ENCODE measurements at places on chromosomes 4 and X.
A peak's percentile ranks its signal among the peaks of the same experiment; 100 is the strongest.

DNA sequence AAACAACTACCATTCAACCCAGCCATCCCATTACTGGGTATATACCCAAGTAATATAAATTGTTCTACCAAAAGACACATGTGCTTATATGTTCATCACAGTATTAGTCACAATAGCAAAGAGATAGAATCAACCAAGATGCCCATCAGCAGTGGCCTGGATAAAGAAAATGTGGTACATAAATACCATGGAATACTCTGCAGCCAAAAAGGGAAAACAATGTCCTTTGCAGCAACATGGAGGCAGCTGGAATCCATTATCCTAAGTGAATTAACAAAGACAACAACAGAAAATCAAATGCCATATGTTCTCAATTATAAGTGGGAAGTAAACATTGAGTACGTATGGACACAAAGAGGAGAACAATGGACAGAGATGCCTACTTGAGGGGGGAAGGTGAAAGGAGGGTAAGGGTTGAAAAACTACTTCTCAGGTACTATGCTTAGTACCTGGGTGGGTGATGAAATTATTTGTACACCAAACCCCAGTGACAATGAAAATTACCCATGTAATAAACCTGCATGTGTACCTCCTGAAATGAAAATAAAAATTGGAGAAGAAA lies 632.1 kb upstream of the AADAT start:
- no peak for DNase-seq

GRCh38 chrX:78934866-78935265 lies 10.3 kb upstream of the P2RY10 start:
- no peak for DNase-seq

GRCh38 chr4:13178621-13179020 lies 305.5 kb downstream of the RAB28 start:
- DNase-seq = no peak

DNA sequence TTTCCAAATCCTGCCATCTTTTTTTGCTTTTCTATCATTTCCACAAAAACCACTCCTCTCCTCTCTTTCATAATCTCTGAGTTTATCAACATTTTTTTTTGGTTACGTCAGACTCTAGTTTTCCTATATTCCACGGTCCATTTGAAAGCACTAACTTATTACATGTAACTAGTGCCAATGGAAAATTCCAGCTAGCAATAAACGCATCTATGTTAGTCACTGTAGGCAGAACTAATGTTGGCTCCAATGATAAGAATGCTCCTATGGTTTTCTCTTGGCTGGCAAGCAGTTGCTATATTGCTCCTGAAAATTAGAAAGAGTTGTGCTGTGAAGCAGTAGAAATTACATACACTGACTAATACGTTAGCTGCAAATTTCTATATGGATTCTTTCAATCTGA lies 634.6 kb upstream of the FTHL17 start:
- DNase-seq = no peak

GRCh38 chr4:159210975-159211374 lies 108.1 kb downstream of the RAPGEF2 start:
- no peak for DNase-seq

DNA sequence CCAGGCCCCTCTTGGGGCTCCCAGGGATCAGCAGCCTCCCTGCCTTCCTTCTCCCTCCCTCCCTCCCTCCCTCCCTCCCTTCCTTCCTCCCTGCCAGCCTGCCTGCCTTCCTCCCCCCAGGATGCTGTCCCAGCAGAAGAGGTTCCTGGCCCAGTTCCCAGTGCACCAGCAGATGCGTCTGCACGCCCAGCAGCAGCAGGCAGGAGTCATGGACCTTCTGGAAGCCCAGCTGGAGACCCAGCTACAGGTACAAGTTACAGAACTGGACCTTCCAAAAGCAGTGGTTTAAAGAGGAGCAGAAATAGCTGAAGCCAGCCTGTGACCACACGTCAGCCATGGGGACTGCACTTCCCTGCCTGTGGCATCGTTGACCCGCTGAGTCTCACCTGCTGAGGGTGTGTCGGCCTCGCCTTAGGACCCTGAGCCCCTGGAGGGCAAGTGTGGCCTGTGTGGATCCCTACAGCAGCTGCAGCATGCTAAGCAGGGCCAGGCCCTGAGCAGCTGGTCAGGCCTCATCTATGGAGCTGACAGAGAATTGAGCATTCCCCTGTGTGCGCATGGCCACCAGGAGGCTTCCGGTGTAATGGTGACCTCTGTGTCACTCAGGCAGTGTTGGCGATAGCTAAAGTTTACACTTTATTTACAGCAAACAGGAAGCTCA lies 84.7 kb downstream of the CRMP1 start:
- no peak for DNase-seq

GRCh38 chr4:145891958-145892357 lies 46.7 kb downstream of the ZNF827 start:
- DNase-seq = no peak

- DNase-seq = no peak
These were observed 10.5 kb downstream of the EXOC1L start for GRCh38 chr4:55830048-55830447.

GRCh38 chrX:830532-830931 lies 199.9 kb downstream of the SHOX start:
- DNase-seq = no peak

DNA sequence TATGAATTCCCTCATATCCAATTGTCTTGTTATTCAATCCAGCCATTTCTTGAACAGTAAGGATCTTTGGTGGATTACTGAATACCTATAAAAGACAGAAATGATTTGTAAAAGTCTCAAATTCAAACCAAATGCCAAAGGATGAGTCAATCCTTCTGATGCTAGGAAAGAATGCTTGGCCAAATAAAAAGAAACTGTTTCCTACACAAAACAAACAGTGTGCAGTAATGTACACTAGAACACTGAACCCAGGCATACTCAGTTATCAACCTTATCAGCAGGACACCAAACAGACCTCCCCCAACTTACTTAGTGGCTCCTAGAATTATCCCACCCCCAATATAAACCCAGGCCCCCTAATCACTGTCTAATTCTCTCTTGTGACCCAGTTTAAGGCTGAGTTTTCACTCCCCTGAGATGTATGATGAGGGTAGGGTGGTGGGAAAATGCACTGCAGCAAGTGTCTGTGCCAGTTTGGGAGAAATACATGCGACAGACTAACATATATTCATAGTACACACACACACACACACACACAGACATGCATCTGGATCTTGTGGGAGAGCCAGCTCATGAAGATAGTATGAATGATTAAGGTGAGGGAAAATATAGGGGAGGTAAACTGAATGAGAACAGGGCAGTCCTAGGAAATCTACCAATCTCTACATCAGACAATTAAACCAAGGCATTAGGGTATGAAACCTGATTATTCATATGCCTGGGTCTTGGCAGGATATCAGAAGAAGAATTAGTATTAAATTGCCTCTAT lies 35.0 kb downstream of the CLDN2 start:
- DNase-seq = no peak

GRCh38 chr4:53656421-53656981 lies 65.2 kb upstream of the LNX1 start:
- no peak for DNase-seq

GRCh38 chrX:106932492-106932923 lies 12.3 kb downstream of the CLDN2 start:
- no peak for DNase-seq

- DNase-seq = peak; percentile 7
These were observed 93.1 kb downstream of the NR3C2 start for GRCh38 chr4:148349153-148349552.

DNA sequence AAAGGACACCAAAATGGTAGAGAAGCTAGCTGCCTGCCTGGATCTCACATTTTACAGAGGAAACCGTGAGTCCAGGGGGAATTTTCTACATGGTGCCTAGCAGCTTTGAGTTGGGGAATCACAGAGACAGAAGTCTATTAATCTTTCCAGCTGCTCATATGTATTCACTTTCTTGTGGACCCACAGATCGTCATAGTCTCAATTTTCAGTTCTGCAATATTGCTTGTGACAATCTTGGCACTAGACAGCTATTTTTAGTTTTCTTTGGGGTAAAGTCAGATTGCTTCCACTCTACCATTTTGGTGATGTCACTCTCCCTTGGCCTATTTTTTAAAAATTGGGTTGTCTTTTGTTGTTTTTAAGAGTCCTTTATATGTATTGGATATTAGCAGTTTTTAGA lies 233.4 kb upstream of the STK26 start:
- DNase-seq = no peak

DNA sequence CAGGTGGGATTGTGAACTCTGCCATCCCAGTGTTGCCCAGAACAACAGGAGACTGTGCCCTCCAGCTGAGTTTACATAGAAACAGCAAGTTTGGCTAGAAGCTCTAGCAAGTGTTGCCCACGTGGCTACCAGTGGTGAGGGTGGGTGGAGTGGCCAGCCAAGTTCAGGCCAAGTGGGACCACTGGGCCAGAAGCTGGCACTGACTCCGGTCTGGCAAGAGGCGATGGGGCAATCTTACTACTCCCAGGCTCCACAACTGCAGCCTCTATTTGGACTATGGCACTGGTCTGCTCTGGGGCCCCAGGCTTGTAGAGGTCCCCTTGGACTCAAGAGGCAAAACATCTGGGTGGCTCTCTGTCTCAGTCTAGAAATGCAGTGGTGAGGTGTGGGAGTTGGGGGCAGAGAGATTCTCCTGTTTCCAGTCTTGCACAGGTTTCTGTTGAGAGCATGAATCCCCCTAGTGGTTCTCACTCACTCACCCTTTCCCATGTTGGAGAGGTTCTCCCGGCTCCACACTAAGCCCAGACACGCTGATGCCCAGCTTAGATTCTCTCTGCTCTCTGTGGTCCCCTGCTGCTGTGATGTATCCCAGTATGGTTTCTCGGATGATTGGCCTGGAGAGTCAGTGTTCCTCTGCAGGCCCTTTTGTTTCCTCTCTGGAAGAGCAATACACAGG lies 615.3 kb downstream of the PDHA2 start:
- DNase-seq = no peak

- DNase-seq = no peak
These were observed 182.2 kb upstream of the ATOH1 start for GRCh38 chr4:93646233-93646930.

DNA sequence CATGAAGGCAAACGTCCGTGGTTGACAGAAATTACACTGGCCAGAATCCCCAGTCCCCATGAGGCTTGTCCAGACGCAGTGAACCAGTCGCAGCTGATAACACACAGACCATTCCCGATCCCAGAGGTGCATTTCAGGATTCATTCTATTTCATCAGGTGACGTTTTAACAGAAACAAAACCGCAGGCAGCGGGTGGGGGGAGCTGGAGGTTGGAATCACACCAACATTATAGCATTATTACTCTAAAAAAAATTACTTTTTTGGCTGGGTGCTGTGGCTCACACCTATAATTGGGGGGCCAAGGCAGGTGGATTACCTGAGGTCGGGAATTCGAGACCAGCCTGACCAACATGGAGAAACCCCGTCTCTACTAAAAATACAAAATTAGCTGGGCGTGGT lies 25.2 kb downstream of the NOP14 start:
- no peak for DNase-seq

DNA sequence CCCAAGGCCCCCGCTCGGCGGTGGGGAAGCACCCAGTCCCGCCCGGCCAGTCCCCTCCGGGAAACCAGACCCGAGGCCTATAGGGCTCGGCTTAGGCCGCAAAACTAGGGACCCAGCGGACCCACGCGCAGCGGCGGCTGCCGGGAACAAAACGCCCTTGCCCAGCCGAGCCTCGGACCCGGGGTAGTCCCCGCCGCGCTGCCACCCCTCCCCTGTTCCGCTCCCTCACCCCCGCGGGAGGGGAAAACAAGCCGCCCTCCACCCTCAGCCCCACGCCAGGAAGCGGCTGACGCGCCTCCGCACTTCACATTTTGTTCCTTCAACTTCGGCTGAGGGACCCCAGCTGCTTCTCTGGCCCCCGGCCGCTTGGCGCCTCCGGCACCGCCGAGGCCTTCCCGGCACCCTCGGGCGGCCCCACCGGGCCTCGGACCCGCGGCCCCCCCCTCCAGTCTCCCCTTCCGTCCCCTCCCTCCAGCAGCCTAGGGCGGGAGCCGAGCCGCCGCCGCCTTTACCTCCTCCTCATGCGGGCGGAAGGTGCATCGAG lies 694 bp downstream of the PDS5A start:
- peak; percentile 47 for DNase-seq

GRCh38 chr4:89259301-89260028 lies 48.1 kb downstream of the GPRIN3 start:
- DNase-seq = no peak

GRCh38 chr4:102444752-102445151 lies 56.4 kb upstream of the NFKB1 start:
- DNase-seq = no peak

DNA sequence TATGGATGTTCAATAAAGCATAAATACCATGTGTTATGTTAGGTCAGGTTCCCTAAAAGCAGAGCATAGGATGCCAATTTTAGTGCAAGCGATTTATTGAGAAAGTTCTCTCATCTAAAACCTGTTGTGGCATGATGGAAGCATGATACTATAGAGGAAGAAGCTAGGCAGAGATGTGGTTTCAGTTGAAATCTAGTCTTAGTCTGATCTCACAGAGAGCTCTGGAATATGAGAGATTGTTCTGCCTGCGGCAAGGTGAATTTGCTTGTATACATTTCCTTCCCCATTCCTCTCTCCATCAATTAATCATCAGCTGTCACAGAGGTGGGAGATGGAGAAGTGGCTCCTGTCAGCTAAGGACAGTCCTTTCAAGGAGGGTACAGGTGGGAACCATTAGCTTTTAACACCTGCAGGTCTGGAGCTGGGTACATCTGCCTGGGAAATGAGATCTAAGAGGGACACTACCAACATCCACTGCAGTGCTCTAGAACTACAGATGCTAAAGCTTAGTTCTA lies 252.4 kb downstream of the CFAP299 start:
- no peak for DNase-seq

- peak; percentile 45 for DNase-seq
These were observed 2.9 kb downstream of the ARHGAP4 start for GRCh38 chrX:153922932-153923857.

DNA sequence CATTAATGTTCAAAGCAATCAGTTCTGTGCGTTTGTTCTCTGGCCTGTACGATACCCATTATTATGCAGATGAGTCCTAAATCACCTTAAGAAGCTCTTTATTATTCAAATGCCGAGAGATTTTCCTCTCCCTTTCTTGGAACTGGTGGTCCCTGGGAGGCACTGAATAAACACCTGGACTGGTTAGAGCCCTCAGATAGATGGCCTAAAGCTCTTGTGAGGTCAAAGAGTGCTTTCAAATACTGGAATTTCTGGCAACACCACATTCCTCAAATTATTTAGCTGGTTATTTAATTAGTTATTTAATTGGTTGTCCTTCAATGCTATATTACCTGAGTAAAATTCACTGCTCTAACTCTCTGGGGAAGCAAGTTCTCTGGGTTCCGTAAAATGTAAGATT lies 3.0 kb downstream of the ARHGEF38 start:
- no peak for DNase-seq

DNA sequence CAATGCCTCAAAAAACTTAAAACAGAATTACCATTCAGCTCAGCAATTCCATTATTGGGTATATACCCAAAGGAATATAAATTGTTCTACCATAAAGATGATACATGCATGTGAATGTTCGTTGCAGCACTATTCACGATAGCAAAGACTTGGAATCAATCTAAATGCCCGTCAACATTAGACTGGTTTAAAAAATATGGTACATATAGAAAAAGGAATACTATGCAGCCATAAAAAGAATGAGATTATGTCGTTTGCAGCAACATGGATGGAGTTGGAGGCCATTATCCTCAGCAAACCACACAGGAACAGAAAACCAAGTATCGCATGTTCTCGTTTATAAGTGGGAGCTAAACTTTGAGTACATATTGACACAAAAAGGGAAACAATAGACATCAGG lies 10.9 kb upstream of the SYNPO2 start:
- no peak for DNase-seq

GRCh38 chr4:156413239-156414135 lies 459.8 kb upstream of the CTSO start:
- DNase-seq = no peak
